Esophagus squamous epithelium (tissue), 5 donors: ENCODE measurements at places on chromosomes 2 and 18.
A peak's percentile ranks its signal among the peaks of the same experiment; 100 is the strongest.

- no peaks in the 10 kb centered on the region for H3K4me1 ChIP-seq
- H3K27me3 ChIP-seq, result no peaks in the 10 kb centered on the region
- no peak overlapping the region for H3K4me3 ChIP-seq
- H3K36me3 ChIP-seq, result no peaks in the 10 kb centered on the region
- no peak overlapping the region for H3K27ac ChIP-seq
Observed at GRCh38 chr2:144944546-144945220, 424.8 kb upstream of the ZEB2 start.

DNA sequence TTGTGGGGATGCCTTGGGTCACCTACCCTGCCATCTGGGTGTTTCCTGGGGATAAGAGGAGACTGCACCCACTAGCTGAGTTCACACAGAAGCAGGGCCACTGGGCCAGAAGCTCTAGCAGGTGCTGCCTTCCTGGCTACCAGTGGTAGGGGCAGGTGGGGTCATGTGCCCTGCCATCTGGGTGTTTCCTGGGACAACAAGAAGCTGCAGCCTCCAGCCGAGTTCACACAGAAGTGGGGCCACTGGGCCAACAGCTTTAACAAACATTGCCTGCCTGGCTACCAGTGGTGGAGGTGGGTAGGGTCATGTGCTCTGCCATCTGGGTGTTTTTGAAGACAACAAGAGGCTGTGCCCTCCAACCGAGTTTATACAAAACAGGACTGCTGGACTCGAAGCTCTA lies 282.2 kb upstream of the SYT4 start:
- H3K4me3 ChIP-seq, result no peak overlapping the region
- DNase-seq, result no peak
- H3K4me1 ChIP-seq, result no peaks in the 10 kb centered on the region
- no peak overlapping the region for H3K27ac ChIP-seq
- H3K36me3 ChIP-seq, result no peaks in the 10 kb centered on the region

GRCh38 chr2:23083966-23084365 lies 301.0 kb upstream of the KLHL29 start:
- H3K4me3 ChIP-seq, result no peak overlapping the region
- H3K27ac ChIP-seq, result no peak overlapping the region
- no peaks in the 10 kb centered on the region for H3K27me3 ChIP-seq
- H3K4me1 ChIP-seq, result no peaks in the 10 kb centered on the region
- no peak for DNase-seq

GRCh38 chr2:207505171-207505570 lies 24.6 kb upstream of the CREB1 start:
- H3K36me3 ChIP-seq, result no peaks in the 10 kb centered on the region
- H3K4me1 ChIP-seq, result peaks cover 29% of the 10 kb centered on the region
- H3K27ac ChIP-seq, result peak overlapping the region; percentile 67
- no peak overlapping the region for H3K4me3 ChIP-seq
- no peaks in the 10 kb centered on the region for H3K27me3 ChIP-seq
- no peak for DNase-seq

GRCh38 chr18:48721312-48721711 lies 182.5 kb downstream of the CTIF start:
- DNase-seq, result no peak
- H3K4me1 ChIP-seq, result no peaks in the 10 kb centered on the region
- no peak overlapping the region for H3K27ac ChIP-seq
- peaks cover 22% of the 10 kb centered on the region for H3K36me3 ChIP-seq

- no peaks in the 10 kb centered on the region for H3K36me3 ChIP-seq
- no peak overlapping the region for H3K4me3 ChIP-seq
- no peak for DNase-seq
- no peak overlapping the region for H3K27ac ChIP-seq
- H3K27me3 ChIP-seq, result no peaks in the 10 kb centered on the region
Observed at GRCh38 chr18:63183952-63184770, 135.4 kb downstream of the BCL2 start.

GRCh38 chr2:119068154-119068725 lies 90.3 kb downstream of the C1QL2 start:
- no peak for DNase-seq
- no peaks in the 10 kb centered on the region for H3K4me1 ChIP-seq
- no peaks in the 10 kb centered on the region for H3K36me3 ChIP-seq
- no peak overlapping the region for H3K27ac ChIP-seq
- no peak overlapping the region for H3K4me3 ChIP-seq

- no peak overlapping the region for H3K27ac ChIP-seq
- H3K27me3 ChIP-seq, result no peaks in the 10 kb centered on the region
- H3K4me3 ChIP-seq, result no peak overlapping the region
- H3K36me3 ChIP-seq, result no peaks in the 10 kb centered on the region
- DNase-seq, result no peak
Observed at GRCh38 chr2:196535742-196536141, 103.8 kb upstream of the CCDC150 start.

DNA sequence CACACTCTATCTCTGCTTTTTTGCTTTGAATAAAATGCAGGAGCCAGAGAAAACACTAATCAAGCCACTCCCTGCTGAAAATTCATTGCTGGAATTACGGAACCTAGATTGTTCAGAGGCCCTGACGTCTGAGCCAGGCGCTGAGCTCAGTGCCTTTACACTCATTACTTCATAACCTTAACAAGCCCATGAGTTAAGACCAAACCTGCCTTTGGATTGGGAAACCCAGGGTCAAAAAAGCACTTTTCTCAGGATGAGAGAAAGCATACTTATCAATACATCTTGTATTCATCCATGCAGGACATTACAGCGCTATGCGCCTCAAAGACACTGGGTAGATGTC lies 762 bp downstream of the INO80C start:
- DNase-seq, result no peak
- H3K27me3 ChIP-seq, result no peaks in the 10 kb centered on the region
- H3K4me1 ChIP-seq, result peaks cover 10% of the 10 kb centered on the region
- no peaks in the 10 kb centered on the region for H3K36me3 ChIP-seq
- peak overlapping the region; percentile 97 for H3K27ac ChIP-seq
- peak overlapping the region; percentile 85 for H3K4me3 ChIP-seq

- H3K4me3 ChIP-seq, result no peak overlapping the region
- H3K27ac ChIP-seq, result no peak overlapping the region
- DNase-seq, result no peak
- H3K27me3 ChIP-seq, result no peaks in the 10 kb centered on the region
Observed at GRCh38 chr2:144548088-144548487, 28.2 kb upstream of the ZEB2 start.

DNA sequence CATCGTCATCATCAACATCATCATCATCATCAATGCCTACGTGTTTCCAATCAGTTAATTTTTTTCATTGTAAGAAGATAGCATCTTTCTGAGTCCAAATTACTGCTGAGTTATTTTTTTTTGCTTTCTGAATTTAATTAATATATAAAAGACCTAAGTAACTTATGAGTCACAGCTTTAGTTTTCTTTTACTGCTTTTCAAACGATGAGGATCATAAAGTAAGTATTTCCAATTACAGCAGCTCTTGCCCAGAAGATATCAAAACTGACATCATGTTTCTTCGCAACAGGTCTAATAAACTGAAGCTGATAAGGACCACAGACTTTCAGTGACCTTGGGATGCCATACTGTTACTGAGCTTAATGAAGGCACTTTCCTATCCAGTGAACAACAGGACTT lies 442.2 kb downstream of the DSEL start:
- H3K27ac ChIP-seq, result no peak overlapping the region
- H3K4me3 ChIP-seq, result no peak overlapping the region
- H3K27me3 ChIP-seq, result no peaks in the 10 kb centered on the region
- DNase-seq, result no peak

DNA sequence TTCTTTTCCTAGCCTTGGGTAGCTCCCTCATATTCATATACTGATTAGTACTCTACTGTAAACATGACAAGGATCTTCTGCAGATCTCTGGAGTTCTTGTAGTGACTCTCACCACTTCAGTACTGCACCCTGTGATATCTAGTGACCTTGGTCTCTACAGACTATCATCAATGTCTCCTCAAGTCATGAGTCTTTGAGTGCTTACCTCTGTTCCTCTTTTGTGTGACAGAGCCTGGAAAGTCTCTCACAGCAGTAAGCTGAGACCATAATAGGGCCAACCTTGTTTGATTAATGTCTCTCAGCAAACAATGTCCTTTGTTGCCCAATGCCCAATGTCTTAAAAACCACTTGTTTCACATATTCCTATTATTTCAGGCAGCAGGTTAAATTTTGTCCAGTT lies 34.2 kb upstream of the BAZ2B start:
- DNase-seq, result no peak
- H3K4me1 ChIP-seq, result no peaks in the 10 kb centered on the region
- no peak overlapping the region for H3K27ac ChIP-seq

GRCh38 chr2:204357286-204357685 lies 188.0 kb upstream of the PARD3B start:
- H3K4me1 ChIP-seq, result no peaks in the 10 kb centered on the region
- DNase-seq, result no peak
- H3K36me3 ChIP-seq, result no peaks in the 10 kb centered on the region
- H3K27me3 ChIP-seq, result no peaks in the 10 kb centered on the region

DNA sequence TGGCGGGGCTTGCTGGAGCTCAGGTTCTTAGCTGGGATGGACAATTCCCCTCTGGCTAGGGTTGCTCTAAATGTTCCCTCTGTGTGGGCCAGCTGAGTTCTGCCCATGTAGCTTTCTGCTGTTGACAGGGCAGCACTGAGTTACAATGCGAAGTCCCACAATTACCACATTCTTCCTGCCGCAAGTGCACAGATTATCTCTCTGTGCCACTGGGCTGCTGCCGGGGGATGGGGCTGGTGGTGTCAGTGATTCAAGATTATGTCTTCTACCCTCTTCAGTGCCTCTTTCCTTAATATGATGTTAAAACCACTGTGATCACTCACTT lies 708.1 kb downstream of the SLC4A3 start:
- no peak overlapping the region for H3K27ac ChIP-seq
- H3K36me3 ChIP-seq, result no peaks in the 10 kb centered on the region
- no peaks in the 10 kb centered on the region for H3K4me1 ChIP-seq
- no peaks in the 10 kb centered on the region for H3K27me3 ChIP-seq

DNA sequence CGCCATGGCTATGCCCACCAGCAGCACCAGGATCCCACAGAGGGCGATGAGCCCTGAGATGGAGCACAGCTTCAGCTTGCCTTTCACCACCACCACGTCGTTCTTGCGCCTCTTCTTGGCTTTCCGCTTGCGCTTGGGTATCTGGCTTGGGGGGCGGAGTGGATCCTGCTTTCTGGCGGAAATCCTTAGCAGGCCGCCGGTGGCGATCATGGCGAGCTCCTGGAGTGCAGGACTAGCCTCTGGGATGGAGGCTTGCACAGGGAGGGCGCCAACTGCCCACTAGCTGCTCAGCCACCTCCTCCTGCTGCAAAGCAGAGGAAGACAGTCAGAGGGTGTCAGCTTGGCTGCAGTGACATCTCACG lies 3.5 kb downstream of the TMEM200C start:
- H3K27me3 ChIP-seq, result peaks cover 24% of the 10 kb centered on the region
- no peak overlapping the region for H3K27ac ChIP-seq
- peaks cover 11% of the 10 kb centered on the region for H3K4me1 ChIP-seq
- H3K36me3 ChIP-seq, result no peaks in the 10 kb centered on the region

DNA sequence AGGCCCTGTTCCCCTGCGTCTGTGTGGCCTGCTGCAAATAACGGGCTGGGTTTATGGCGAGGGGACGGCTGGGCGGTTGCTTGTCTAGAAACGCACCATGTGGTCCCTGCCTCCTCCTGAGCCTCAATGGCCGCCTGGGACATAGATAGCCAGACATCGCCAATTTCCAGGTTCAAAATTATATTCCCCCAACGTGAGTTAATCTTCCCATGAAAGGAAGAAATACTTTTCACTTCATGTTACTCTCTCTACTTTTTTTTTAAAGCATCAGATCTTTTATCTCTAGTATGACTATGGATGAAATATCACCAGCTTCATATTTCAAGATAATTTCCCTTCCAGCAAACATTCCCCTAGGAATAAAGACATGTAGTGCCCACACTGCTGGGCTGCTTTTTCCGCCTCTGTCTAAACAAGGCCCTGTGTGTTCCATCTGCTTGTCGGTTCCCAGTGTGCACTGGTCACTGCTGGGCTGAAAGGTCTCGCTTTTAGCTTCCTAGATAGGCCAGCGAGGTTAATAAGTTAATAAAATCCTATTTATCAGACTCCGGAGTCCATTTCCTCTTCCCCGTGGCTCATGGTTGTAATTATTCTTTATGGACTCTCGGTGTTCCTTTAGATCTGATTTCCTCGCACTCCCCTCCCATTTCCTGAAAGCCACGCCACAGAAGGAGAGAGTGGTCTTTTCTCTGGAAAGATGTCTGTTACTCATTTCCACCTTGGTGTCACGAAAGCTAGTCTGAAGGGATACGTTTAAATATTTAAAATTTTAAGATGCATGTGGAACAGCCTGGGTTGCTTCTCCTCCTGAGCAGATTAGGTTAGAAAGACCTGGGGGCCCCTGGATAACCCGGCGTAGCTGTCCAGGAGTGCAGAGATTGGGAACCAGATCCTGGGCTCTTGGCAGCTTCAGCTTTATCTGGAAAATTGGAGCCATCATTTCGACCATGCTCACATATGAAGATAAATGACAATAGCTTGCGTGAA lies 196.6 kb upstream of the COPS8 start:
- no peak overlapping the region for H3K4me3 ChIP-seq
- no peaks in the 10 kb centered on the region for H3K36me3 ChIP-seq
- H3K27me3 ChIP-seq, result no peaks in the 10 kb centered on the region
- H3K27ac ChIP-seq, result peak overlapping the region; percentile 86

DNA sequence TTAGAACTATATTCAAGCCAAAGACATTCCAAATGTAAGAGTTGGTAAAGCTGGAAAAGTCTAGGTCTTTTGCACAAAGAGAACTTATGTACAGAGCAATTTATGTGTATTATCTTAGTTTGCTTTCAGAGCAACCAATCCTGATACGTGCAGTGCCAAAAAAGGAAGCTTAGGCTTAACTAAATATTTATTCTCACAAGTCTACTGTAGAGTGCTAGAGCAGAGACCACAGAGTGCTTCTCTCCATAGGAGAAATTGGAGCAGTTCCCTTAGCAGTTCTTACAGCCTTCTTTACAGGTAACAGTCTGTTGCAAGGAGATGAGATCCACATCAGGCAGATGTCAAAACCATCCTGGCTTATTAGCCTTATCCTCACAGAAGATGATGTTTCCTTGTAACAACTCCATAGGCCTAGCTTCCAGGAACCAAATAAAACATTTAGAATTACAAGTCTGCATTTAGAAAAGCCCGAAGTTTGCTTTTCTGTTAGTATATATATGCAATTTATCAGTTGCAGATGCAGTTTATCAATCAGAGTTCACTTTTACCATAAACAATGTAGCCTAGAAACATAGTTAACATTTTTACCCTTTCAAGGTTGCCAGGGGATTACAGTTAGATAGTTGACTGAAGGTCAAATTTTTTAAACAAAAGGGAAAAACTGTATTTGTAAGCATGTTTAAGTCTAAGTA lies 250.6 kb upstream of the KCNJ3 start:
- H3K36me3 ChIP-seq, result no peaks in the 10 kb centered on the region
- H3K27ac ChIP-seq, result no peak overlapping the region
- no peaks in the 10 kb centered on the region for H3K27me3 ChIP-seq
- H3K4me3 ChIP-seq, result no peak overlapping the region
- no peak for DNase-seq

DNA sequence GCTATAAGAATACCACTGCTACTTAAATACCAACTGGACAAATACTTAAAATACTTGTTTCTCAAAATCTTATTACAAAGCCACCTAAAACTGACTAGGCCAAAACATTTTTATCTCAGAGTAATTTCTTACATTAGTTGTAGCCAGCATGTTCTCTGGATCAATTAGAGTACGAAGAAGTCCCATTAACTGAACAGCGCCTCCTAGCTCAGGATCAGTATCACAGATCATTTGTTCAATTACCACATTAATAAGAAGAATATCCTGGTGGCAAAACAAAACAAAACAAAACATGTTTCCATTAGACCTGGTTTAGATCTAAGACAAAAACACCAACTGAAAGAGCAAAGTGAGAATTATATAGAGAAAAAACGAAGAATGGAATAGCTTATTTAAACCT lies 36.0 kb downstream of the PPP4R3B start:
- no peaks in the 10 kb centered on the region for H3K27me3 ChIP-seq
- no peaks in the 10 kb centered on the region for H3K36me3 ChIP-seq
- H3K4me1 ChIP-seq, result peaks cover 14% of the 10 kb centered on the region
- no peak for DNase-seq
